ENCODE measurements at places on chromosomes 3 and 15.

DNA sequence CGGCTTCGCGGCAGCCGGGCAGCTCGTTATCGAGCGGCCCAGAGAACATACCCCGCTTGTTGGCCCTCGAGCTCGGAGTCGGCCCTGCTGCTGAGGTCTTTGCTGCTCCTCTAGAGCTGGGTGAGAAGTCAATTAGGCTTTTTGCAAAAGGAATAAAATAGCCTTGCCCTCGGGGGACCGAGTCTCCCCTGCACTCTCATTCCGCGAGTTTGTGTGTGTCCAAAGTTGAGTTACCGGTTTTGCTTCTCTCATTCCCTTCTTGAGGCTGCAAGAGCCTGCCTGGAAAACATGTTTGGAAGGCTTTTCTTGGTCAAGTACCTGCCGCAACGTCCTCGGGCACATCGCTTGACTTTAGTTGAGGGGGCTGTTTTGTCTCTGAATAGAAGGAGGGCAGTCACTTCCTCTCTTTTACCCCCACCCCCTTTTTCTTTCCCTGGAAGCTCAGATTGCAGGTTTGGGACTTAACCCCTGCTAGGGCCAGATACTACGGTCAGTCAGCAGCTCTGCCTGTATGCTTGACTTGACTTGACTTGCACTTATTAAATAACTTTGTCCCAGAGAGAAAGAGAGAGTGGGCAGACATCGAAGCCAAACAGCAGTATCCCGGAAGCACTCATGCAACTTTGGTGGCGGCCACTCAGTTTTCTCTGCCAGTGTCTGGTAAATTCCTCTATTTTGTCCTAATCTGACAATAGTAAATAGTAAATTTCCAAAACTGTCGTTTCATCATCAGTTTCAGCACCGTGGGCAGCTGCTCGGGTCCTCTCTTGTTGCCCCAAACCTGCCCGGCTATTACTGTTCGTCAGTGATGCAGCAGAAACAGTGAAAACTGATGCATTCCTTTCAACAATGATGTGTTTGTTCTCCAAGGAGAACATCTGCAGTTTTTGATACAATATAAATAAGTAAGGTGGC lies 609 bp downstream of the RNF13 start:
- peak; percentile 63 for DNase-seq

- no peak for DNase-seq
Measured at GRCh38 chr15:78368651-78369050, 28.5 kb downstream of the CRABP1 start.

DNA sequence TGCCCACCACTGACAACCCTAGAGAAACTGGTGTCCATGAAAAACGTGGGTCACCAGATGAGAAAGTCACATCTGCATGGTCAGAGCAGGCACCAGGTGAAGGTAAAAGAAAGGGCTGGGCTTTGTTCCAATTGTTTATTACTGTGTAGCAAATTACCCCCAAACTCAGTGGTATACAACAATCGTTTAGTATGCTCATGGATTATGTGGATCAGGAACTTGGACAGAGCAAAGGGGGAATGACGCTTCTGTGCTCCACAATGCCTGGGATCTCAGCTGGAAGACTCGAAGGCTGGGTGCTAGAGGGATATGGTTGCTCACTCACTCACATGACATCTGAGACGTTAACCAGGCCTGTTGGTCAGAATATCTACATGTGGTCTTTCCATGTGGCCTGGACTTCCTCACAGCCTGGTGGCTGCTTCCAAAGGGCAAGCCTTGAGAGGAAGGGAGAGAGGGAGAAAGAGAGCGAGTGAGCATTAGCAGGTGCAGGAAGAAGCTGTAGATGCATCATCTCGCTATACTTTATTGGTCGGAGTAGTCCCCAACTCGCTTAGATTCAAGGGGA lies 44.9 kb downstream of the LPP start:
- DNase-seq, result no peak

DNA sequence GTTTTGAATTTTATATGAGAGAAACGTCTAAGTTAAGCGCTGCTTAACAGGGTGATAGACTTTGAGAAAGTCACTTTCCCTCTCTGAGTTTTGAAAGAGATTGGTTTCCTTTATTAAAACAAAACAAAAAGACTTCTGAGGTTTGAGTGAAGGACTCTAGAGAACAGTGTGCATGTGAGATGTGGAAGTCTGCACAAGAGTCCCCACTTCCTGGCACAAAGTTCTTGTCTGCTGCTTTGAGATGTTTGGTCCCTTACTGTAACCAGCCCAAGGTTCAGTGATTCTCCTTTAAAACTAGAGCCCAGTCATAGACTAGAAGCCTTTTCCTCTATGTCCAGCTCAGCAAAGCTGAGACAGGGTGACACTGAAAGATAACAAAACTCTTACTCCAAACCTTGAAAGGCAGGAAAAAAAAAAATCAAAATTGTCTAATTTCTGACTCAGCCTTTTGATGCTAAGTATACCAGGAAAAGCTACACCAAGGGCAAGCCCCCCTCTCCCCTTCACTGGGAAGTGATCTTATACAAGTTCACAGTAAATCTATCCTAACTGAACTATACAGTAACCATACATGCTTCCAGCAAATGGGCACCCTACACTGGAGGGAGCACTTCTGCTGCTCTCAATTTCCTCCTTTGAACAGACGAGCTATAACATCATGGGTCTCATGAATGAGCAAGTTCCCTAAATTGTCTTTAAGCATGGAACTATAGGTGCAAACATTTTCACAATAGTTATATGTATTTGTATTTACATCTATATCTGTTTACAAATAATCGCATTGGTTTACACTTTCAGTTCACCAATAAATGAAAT lies 2.3 kb downstream of the POPDC2 start:
- DNase-seq, result no peak

GRCh38 chr3:148708409-148708808 lies 10.7 kb downstream of the AGTR1 start:
- DNase-seq, result no peak

DNA sequence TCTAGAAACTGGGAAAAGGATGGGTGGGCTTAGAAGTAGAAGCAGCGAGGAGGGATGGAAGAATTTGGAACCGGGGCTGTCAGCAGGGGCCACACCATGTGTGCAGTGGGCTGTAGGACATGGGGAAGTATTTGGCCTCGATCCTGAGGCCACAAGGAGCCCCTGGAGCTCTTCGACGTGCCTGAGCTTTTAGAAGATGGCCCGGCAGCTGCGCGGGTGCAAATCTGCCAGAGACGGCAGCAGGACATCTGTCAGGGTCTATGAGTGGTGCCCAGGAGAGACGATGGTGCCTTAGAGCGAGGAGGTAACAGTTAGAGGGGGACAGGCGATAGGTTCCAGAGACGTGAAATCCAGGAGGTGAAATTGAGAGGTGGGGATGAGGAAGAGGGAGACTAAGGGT lies 321.1 kb downstream of the UACA start:
- DNase-seq, result no peak

GRCh38 chr15:74240002-74240568 lies 4.0 kb downstream of the CCDC33 start:
- peak; percentile 97 for DNase-seq

GRCh38 chr3:188868803-188869202 lies 303.0 kb upstream of the TPRG1 start:
- peak; percentile 63 for DNase-seq

- no peak for DNase-seq
Measured at GRCh38 chr3:37450561-37450960, 276.2 kb upstream of the LRRFIP2 start.

GRCh38 chr15:77870195-77871065 lies 207.1 kb downstream of the TBC1D2B start:
- peak; percentile 64 for DNase-seq

- DNase-seq, result no peak
Measured at GRCh38 chr15:35481064-35481463, 64.9 kb downstream of the DPH6 start.

- peak; percentile 53 for DNase-seq
Measured at GRCh38 chr15:80567721-80568157, 127.4 kb upstream of the ABHD17C start.

GRCh38 chr15:74616366-74616939 lies 817 bp downstream of the CLK3 start:
- peak; percentile 70 for DNase-seq

DNA sequence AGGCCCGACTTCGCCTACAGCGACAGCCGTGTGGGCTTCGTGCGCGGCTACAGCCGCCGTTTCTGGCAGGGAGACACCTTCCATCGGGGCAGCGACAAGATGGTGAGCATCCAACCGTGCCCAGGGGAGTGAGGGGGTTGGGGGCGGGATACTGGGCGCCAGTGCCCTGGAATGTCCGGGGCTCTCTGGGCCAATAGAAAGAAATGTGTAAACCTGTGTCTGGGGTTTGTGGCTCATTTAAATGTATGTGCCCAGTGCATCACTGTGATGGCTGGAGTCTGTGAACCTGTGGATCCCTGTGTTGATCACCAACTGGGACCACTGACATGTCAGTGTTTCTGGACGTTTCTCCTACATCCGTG lies 423 bp downstream of the CHAC1 start:
- DNase-seq, result no peak

GRCh38 chr15:77874063-77874462 lies 203.4 kb downstream of the TBC1D2B start:
- peak; percentile 73 for DNase-seq

GRCh38 chr15:101712078-101712477 lies 12.2 kb downstream of the TARS3 start:
- no peak for DNase-seq

GRCh38 chr3:184568924-184569829 lies 7.6 kb downstream of the EPHB3 start:
- peak; percentile 69 for DNase-seq

GRCh38 chr3:106440672-106441071 lies 571.9 kb upstream of the CBLB start:
- DNase-seq, result no peak

DNA sequence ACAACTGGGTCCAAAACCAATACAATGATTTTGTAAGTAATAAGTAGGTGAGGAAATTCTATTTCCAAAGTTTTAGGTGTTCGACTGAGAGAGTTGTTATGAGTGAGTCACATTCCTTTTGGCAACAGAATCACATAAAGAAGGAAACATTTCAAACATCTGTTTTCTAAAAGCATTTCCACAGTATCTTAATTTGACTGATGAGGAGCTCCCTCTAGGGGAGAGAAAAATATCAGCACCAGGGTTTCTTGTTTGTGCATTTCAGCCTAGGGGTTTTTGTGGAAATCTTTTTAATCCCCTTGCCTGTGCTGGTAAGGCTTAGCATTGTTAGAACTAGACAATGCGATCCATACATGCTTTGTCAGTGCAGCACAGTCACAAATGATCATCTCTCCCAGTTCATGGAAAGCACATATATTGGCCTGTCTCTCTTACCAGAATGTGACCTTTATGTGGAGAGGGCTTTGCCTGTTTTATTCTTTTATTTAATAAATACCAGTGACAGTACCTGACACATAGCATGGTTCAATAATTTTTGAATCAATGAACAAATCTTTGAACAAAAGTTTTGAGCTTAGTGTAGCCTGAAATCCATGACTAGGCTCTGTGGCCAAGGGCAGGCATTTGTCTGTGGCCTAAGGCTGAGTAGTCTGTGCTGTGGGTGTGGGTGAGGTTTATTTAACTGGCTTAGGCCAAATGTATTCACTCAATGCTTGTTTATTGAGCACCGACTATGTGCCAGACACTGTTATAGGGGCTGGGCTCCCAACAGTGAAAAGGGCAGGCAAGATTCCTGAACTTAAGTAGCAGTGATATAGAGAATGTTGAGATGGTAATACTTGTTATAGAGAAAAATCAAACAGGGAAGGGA lies 21.1 kb upstream of the IQCF6 start:
- peak; percentile 75 for DNase-seq

GRCh38 chr3:123028233-123028828 lies 768 bp upstream of the SEMA5B start:
- peak; percentile 57 for DNase-seq

DNA sequence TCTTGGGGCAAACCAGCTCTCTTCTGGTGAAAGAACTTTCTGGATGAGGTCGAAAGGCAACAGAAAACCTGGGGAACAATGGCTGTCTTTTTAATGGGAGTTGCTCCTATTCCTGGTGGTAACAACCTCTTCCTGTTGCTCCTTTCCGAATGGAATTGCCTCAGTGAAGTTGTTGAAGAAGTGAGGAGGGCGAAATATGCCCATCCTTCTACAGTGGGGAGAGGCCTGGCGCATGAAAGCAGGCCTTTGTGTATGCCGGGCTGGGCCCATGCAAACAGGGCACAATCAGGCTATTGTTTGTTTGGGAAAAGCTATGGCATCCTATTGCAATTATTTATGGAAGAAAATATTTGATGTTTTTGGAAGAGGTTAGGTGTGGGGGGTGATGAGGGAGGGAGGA lies 166.9 kb downstream of the IGF1R start:
- DNase-seq, result no peak

- DNase-seq, result no peak
Measured at GRCh38 chr3:43866529-43867353, 176.0 kb downstream of the ABHD5 start.

DNA sequence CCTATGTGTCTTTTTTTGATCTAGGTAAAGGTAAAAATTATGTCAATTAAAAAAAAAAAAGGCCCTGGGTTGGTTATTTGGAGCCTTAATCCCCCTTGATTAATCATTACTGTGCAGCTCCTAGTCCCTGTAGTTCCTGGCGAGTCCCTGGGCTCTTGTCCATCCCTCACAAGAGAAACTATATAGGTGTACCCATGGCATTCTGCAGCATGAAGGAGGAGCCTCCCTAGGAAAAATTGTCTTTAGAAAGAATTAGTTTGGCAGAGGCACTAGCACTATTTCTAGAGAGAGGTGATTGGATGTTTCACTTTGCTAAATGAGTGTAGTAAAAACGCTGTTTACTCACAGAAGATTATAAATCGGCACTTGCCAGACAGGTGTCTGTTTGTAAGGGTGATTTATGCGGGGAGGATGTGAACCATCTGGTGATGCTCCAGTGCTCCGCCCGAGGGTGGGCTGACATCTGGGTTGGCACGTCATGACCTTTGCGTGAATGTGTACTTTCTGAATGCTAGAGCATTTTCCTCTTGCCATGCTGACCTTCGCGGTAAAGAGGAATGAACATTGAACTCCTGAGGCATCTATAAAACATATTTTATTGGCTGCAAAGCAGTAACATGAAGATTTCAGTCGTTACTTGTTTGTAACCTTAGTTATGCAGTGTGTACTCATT lies 12.6 kb downstream of the PLCL2 start:
- DNase-seq, result peak; percentile 71

DNA sequence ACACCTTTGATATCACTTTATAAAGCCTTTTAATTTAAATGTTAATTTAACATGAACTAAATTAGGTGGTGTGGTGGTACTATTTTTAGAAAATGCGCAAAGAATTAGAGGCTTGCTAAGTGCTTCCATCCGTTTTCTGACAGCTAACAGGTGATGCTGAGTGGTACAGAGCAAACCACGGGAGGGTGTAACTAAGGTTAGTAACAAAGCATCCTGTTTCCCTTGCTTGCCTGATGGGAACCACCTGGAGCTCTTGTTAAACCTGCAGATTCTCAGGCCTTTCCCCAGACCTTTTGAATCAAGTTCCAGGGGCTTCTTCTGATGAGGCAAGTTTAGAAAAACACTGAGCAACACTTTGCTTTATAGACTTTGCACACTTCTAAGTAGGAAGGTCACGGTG lies 101.0 kb downstream of the ATG7 start:
- DNase-seq, result peak; percentile 75

GRCh38 chr3:42979044-42979972 lies at the start of gene GASK1A:
Gene GASK1A, plus strand, starts transcription at chr3:42979311. Its CDS starts 332 bp downstream, at chr3:42979643.
- DNase-seq, result peak; percentile 62

GRCh38 chr3:54957711-54958110 lies 29.9 kb upstream of the LRTM1 start:
- DNase-seq, result no peak

GRCh38 chr3:9703736-9704346 lies at the start of gene CPNE9:
Gene CPNE9, plus strand, starts transcription at chr3:9703833. Its CDS starts 164 bp downstream, at chr3:9703997.
- no peak for DNase-seq
